Liver (tissue), 10 donors: ENCODE measurements at places on chromosomes 5 and 9. TPM values are rescaled to one million over a fixed set of nuclear protein-coding genes. Genes with fewer than 3 reads are reported as not detected.

Gene PCDHB8
- 0.14 TPM for total RNA-seq

Gene GOLPH3
- 70.5 TPM for total RNA-seq

Gene LCN15
- not detected for total RNA-seq

Gene EQTN
- 0.14 TPM for total RNA-seq

GRCh38 chr5:59640411-59640810 lies 253.1 kb downstream of the PDE4D start:
- no peak overlapping the region for H3K4me3 ChIP-seq
- no peaks in the 10 kb centered on the region for H3K36me3 ChIP-seq
- DNase-seq = no peak
- H3K27ac ChIP-seq = no peak overlapping the region
- H3K27me3 ChIP-seq = no peaks in the 10 kb centered on the region

GRCh38 chr5:113451797-113452196 lies 17.0 kb upstream of the TSSK1B start:
- H3K4me3 ChIP-seq = no peak overlapping the region
- no peak overlapping the region for H3K27ac ChIP-seq
- H3K27me3 ChIP-seq = no peaks in the 10 kb centered on the region

DNA sequence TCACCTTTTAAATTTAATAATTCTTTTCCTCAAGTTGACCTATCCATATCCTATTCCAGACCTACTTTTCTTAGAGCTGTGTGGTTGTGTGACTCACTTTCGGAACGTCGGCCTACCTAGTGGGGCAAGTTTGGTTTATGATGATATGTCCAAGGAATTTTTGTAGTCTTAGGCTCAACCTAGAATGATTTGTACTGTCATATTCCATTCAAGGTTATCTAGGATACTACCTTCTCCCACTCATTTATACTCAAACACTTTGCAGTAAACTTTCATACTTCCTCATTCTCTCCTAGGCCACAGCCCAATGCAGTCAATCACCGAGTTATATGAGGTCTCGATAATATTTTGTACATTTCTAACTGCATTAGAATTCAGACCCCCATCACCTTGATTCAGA lies 61.9 kb downstream of the PIK3R1 start:
- H3K27ac ChIP-seq = no peak overlapping the region
- H3K36me3 ChIP-seq = peaks cover 80% of the 10 kb centered on the region
- no peak overlapping the region for H3K4me3 ChIP-seq
- H3K4me1 ChIP-seq = peaks cover 28% of the 10 kb centered on the region
- DNase-seq = no peak

- H3K27me3 ChIP-seq = no peaks in the 10 kb centered on the region
- no peak overlapping the region for H3K4me3 ChIP-seq
- H3K27ac ChIP-seq = no peak overlapping the region
These were observed 168.5 kb downstream of the RAB3C start for GRCh38 chr5:58751222-58751837.

DNA sequence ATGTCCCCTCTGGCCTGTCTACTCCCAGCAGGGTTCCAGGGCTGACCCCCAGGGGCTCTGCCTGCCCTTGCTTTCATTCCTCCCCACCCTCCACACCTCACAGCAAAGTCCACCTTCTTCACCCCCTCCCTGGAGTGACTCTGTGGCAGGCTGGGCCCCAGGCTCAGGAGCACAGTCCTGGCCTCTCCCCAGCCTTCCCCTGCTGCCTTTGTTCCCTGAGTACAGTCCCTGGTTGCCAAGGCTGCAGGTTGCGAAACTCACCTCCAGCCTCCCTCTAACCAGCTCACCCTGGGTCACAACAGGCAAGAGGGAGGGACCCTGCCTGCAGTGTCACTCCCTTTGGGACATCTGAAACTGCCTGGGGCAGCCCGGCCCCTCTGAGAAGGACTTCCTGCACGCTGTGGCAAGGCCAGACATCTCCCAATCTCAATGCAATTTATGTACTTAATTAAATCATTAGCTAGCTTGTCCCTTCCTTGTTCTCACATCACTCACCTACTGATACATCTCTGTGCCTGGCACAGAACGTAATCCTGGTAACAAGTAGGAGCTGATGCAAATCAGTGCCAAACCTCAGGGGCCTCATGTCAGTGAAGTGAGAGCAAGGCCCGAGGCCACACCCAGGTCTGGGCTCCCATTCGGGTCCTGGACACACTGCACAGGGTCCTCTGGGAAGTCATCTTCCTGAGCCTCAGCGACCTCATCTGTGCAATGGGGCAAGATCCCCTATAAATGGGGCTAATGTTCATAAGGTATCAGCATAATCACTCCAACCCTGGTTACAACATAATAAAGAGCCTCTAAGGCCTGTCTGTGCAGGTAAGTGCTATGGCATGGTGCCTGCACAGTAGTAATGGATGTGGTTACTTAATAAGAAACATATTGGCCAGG lies 27.3 kb upstream of the TRIM14 start:
- H3K27ac ChIP-seq = peak overlapping the region; percentile 74
- peak; percentile 74 for DNase-seq
- H3K27me3 ChIP-seq = no peaks in the 10 kb centered on the region
- no peaks in the 10 kb centered on the region for H3K36me3 ChIP-seq
- peaks cover 35% of the 10 kb centered on the region for H3K4me1 ChIP-seq

DNA sequence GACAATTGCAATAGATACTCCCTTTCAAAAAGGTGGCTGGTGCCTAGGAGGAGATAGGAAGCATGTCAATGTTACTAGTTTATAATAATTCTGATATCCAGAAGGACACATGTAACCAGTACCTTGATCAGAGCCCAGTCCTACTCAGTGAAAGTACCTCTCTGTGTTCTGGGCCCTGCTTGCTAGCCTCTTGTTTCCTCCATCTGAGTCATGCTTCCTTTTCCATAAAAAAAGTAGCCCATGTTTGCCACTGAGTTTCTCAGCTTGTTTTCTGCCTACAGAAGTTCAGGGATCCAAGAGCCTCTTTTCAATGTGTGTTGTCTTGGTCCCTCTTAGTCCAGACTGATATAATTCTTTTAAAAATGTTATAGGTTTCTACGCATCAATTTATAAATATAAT lies 149.0 kb downstream of the SSBP2 start:
- H3K4me3 ChIP-seq = no peak overlapping the region
- DNase-seq = no peak
- no peaks in the 10 kb centered on the region for H3K4me1 ChIP-seq
- H3K27ac ChIP-seq = no peak overlapping the region
- H3K27me3 ChIP-seq = no peaks in the 10 kb centered on the region

GRCh38 chr5:53678981-53679660 lies 118.7 kb downstream of the NDUFS4 start:
- no peak overlapping the region for H3K27ac ChIP-seq
- no peak overlapping the region for H3K4me3 ChIP-seq
- no peak for DNase-seq
- H3K27me3 ChIP-seq = no peaks in the 10 kb centered on the region
- no peaks in the 10 kb centered on the region for H3K4me1 ChIP-seq

GRCh38 chr9:93117924-93118862 lies 15.9 kb downstream of the NINJ1 start:
- no peaks in the 10 kb centered on the region for H3K27me3 ChIP-seq
- H3K4me1 ChIP-seq = no peaks in the 10 kb centered on the region
- no peak overlapping the region for H3K27ac ChIP-seq
- H3K4me3 ChIP-seq = no peak overlapping the region
- no peak for DNase-seq
- peaks cover 7% of the 10 kb centered on the region for H3K36me3 ChIP-seq

DNA sequence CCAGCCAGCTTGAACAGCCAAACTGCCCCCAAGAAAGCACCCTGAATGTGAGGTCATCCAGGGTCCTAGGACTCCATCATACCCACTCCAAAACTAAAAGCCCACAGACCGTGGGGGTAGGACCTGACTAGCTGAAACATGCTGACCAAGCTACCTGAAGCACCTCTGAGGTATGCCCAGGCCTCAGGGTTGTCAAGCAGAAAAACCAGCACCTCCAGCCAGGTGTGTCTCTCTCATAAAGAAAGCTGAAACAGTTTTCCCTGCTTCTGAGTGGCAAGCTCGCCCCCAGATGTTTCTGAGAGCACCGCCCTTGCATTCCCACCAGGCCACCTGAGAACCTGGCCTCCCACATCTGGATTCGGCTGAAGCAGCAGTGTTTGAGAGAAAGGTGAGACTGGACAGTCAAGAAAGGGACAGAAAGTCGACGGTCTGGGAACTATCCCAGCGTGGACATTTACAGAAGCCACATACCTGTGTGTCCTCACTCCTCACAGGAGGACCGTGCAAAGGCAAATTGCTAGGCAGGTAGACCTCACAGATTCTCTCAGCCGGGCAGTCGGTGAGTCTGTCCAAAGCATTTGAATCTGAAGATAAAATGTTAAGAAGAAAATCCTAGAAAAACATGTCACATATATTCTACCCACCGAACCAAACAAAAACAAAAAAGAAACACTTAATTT lies 155.6 kb upstream of the RASEF start:
- peaks cover 5% of the 10 kb centered on the region for H3K4me1 ChIP-seq
- no peaks in the 10 kb centered on the region for H3K36me3 ChIP-seq
- no peak overlapping the region for H3K27ac ChIP-seq
- no peak for DNase-seq

DNA sequence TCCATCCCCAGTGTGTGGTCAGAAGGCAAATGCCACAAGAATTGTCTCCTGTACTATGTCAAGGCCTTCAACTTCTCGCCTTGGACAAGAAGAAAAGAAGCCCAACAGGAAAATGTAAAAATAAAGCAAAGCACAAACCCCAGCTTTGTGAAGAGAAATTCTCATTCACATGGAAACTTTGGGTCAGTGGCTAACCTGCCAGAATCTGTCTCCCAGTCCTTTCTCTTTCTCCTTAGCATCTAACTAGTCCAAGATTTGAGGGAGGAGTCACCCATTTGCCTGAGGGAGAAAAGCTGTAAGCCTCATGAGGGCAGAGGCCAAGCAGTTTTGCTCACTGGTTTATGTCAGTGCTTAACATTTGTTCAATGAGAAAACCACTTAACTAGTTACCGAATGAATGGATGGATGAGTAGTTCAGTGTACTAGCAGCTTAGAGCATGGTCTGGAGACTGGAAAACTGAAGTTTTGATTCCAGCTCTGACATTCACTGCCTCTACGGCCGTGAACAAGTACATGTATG lies 36.0 kb downstream of the ADAM19 start:
- H3K4me3 ChIP-seq = no peak overlapping the region
- H3K27ac ChIP-seq = no peak overlapping the region

- H3K36me3 ChIP-seq = no peaks in the 10 kb centered on the region
- no peaks in the 10 kb centered on the region for H3K4me1 ChIP-seq
- H3K4me3 ChIP-seq = no peak overlapping the region
These were observed 331.9 kb upstream of the KLF9 start for GRCh38 chr9:70746316-70746715.

DNA sequence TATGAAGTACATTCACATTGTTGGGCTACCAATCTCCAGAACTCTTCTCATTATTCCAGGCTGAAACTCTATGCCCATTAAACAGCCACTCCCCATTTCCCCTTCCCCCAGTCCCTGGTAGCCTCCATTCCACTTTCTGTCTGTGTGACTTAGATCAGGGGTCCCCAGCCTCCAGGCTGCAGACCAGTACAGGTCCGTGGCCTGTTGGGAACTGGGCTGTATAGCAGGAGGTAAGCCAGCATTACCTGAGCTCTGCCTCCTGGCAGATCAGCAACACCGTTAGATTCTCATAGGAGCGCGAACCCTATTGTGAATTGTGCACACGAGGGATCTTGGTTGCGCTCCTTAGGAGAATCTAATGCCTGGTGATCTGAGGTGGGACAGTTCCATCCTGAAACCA lies 23.1 kb downstream of the ZNF618 start:
- H3K27ac ChIP-seq = no peak overlapping the region
- H3K4me1 ChIP-seq = peaks cover 12% of the 10 kb centered on the region
- no peaks in the 10 kb centered on the region for H3K36me3 ChIP-seq
- H3K4me3 ChIP-seq = no peak overlapping the region

DNA sequence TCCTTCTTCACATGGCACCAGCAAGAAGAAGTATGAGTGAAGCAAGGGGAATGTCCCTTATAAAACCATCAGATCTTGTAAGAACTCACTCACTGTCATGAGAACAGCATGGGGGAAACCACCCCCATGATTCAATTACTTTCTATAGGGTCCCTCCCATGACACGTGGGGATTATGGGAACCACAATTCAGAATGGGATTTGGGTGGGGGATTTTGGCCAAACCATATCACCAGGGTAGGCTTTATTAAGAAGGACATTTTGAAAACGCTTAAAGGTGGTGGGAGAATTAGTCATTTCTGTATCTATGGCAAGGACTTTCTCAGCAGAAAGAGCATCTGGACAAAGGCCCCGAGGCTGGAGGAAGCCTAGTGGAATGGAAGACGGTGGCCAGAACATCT lies 100.2 kb upstream of the ADAMTS16 start:
- no peak overlapping the region for H3K27ac ChIP-seq
- no peaks in the 10 kb centered on the region for H3K4me1 ChIP-seq
- DNase-seq = no peak
- no peak overlapping the region for H3K4me3 ChIP-seq
- H3K27me3 ChIP-seq = no peaks in the 10 kb centered on the region

DNA sequence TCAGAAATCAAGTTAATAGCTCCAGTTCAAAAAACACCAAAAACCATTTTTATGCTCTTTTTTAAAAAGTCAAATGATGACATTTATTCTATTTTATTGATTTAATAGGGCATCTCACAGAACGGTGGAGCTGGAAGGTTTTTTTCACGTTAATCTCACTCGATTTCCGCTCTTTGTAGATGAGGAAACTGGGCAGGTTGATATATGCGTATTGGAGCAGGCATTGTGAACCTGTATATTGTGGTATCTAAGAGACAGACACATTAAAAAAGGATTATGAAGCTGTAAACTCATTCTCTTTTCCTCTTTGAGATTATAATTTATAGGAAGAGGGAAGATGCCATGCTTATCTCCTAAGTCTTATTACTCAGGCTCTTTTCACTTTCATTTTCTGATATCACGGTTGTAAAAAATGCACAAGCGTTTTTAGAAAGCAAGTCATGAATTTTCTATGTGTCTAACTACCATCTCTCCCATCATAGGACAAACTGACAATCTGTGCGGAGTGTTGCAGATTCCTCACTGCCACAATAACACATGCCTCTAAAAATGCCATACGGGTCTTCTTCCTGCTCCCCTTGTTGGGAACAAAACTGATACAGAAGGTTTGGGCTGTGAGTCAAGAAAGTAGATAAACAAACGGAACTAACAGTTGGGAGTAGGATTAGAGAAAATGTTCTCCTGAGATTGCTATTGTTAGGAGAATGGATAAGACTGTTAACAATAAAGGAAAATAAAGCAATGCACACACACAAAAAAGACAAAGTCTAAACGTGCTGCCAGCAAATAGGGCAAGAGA lies 1997.7 kb downstream of the MAT2B start:
- no peak for DNase-seq
- no peaks in the 10 kb centered on the region for H3K27me3 ChIP-seq
- H3K36me3 ChIP-seq = no peaks in the 10 kb centered on the region
- peak overlapping the region; percentile 32 for H3K4me3 ChIP-seq

DNA sequence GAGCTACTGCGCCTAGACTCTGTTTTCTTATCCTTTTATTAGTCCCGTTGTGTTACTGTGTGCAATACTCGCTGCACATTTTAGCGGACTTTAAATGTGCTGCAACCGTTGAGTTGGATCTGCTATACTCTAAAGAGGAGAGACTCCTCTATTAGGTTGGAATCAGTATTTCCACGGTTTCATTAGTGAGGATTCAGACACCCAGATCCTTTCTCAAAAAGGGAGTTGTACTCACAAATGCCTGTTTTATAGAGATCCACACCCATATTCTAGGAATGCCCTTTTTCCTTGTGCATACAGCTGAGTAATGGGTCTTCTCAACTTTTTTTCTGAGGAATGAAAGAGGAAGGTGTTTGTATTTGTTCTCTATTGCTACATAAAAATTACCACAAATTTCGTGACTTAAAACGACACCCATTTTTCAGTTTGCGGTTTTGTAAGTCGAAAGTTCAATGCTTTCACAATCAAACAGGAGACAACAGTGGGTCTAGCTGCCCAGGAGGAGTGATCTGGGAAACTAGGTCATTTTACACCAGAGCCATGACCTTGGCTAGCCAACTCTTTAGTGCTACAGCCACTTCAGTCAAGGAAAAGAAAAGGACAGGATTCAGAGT lies 52.8 kb upstream of the SLC44A1 start:
- peak overlapping the region; percentile 86 for H3K27ac ChIP-seq
- H3K4me3 ChIP-seq = no peak overlapping the region
- no peaks in the 10 kb centered on the region for H3K27me3 ChIP-seq
